ENCODE measurements at places on chromosomes 1 and 21.

GRCh38 chr1:15546641-15547040, 20.0 kb downstream of the DNAJC16 start:
- no peak for DNase-seq

GRCh38 chr1:25700626-25701025, 84.0 kb downstream of the MAN1C1 start:
- no peak for DNase-seq

DNA sequence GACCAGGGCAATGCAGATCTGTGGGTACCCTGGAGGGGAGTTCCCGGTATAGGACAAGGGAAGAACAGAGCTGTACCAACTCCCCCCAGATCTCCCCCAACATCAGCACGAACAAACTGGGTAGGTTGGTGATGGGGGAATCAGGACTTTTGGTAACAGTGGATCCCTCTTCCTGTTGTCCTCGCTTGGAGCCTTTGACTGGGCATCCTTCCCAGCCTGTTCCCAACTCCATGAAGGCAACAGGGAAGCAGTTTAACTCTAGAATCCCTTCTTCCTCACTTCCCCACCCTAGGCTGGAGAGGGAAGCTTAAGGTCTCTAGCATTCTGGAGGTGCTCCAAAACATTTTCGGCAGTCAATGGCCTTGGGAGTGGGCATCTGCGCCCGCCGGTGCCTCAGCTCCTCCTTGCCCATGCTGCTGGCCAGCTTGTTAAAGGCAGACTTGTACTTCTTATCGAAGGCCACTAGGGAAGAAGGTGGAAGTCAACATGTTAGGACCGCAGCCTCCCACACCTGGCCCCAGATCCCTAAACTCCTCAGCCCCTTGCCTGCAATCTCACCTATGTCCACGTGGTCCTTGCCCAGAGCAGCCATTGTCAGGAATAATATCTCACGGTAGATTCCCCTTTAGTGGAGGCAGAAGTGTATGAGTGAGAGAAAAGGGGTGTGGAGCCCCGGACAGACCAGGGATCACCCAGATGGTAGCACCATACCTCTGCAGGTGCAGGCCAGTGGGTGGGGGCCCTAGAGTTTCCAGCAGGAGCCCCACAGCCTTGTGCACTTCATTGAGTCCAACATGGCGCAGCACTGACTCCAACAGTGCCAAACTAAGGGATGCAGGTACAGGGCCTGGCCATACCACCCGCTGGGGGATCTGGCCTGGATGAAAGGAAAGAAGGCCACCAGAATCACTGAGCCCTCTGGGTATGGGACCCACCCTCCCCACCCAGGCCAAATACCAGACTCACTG, 7.5 kb upstream of the GATAD2B start:
- DNase-seq = no peak

DNA sequence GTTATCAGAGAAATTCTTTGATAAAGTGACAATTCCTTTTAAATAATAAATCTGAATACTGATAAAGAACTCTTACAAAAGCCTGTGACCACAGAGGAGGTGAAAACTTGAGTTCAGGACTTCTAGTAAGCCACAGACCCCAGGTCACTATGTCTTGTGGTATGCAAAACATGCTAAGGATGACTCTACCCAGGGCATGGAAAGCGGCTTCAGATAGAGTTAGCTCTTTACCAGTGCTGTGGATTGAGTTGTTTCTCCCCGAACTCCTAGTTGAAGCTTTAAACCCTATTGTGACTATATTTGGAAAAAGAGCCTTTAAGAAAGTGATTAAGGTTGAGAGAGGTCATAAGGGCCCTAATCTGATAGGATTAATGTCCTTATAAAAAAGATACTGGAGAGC, 42.3 kb downstream of the HLX start:
- no peak for DNase-seq

GRCh38 chr1:185693654-185694053, 40.5 kb upstream of the HMCN1 start:
- no peak for DNase-seq

DNA sequence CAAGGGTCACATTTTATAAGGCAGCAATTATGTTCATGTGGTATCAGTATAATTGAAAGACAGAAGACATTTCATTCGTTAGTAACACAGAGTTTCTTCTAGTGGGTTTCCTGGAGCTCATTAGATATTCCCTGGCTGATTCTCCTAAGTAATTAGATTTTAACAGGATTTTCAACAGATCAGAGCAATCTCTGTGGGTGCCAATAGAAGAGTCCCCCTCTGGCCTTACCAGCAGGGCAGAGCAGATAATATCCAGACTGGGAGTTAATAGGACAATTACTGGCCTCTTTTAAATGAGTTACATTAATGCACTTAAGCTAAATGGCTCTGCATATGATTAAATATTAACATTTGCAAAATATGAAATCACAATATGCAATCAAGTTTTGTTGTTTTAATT, 74.2 kb upstream of the FOXD3 start:
- no peak for DNase-seq

DNA sequence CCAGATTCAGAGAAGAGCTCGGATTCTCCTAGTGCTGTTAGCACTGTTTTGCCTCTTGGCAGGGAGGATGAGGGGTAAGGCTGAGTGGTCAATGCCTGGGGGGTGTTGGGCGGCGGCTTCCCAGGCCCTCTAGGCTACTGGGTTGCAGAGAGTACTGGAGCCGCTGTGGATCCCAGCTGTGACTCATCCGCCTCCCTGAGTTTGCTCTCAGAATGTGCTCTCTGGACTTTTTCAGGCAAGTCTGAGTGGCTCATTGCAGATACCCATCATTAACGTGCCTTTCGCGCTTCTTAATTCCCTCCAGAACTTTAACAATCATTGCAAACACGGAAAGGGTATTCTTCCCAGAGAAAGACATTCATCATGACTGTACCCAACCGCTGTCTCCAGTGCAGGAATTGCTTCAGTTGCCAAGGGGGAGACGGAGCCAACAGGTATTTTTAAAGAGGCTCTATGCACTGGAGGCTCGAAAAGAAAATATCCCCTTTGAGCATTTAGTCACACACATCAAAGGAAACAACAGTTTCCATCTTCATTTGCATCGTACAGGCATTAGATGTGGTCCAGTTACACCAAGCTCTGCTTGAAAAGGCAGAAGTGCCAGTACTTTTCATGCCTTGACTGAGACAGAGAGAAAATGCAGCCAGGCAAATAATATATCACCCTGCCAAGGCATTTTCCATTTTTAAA, 14.4 kb upstream of the CAMTA1 start:
- peak; percentile 58 for DNase-seq

GRCh38 chr1:44934791-44935190, 51.6 kb downstream of the EIF2B3 start:
- no peak for DNase-seq

- DNase-seq = no peak
Observed at GRCh38 chr1:51270751-51271150, 34.7 kb downstream of the RNF11 start.

- DNase-seq = no peak
Observed at GRCh38 chr1:203448521-203449061, 27.0 kb upstream of the PRELP start.

DNA sequence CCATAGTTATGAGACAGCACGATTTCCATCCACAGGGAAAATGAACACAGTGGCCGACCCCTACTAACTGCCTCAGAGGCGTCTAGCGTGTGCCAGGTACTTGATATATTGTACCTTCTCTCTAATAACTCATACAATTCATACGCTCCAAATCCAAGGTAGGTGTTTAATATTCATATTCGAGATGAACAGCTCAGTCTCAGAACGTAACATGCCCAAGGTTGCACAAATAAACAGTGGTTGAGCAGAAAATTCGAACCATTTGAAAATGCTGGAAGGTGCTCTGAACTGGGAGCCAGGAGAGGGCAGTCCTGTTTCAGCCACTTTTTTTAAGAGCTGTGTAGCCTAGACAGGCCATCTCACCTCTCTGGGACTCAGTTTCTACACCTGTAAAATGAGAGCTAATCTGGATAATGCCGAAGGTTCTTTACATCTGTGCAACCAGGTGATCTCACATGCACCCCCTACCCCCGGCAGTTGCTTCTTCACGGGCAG, 7.9 kb downstream of the SLC45A3 start:
- no peak for DNase-seq
